OCI-LY7 (cell line): ENCODE measurements at places on chromosomes 1 and 21.

DNA sequence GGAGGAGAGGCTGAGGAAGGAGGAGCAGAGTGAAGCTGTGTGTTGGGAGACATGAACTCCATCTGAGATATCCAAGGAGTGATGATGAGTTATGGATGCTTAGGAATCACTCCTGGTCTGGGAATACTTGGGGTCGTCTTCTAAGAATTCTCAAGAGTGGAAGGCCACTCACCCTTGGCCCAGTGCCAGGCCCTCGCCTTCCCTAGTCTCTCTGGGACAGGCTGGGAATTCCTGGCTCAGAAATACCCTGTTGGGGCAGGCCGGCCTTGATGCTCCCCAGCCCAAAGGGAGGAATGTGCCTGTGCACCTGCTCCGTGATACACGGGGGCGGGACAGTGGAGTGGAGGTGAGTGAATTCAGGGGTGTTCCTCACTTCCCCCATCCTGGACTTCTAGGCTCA lies 12.6 kb upstream of the LMNA start:
- DNase-seq = no peak

DNA sequence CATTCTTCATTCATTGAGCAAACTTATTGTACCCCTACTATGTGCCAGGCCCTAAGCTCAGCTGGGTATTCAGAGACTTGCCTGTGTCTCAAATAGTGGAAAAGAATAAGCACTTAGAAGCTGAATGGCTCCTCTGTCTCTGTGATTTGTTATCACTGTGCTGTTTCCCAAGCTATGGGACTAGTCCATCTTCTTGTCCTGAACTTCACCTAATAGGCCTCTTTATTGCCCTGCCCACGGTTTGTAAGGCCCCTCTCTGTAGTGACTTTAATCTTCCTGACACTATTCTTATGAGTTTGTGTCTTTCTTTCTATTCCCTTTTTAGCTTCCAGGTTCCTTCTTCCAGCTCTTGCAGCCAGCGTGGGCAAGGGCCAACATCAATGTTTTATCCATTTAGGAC lies 85.4 kb upstream of the LPGAT1 start:
- DNase-seq = no peak

GRCh38 chr21:40902993-40903392 lies 56.0 kb upstream of the DSCAM start:
- no peak for DNase-seq

GRCh38 chr1:222927031-222927430 lies 112.2 kb downstream of the DISP1 start:
- no peak for DNase-seq

DNA sequence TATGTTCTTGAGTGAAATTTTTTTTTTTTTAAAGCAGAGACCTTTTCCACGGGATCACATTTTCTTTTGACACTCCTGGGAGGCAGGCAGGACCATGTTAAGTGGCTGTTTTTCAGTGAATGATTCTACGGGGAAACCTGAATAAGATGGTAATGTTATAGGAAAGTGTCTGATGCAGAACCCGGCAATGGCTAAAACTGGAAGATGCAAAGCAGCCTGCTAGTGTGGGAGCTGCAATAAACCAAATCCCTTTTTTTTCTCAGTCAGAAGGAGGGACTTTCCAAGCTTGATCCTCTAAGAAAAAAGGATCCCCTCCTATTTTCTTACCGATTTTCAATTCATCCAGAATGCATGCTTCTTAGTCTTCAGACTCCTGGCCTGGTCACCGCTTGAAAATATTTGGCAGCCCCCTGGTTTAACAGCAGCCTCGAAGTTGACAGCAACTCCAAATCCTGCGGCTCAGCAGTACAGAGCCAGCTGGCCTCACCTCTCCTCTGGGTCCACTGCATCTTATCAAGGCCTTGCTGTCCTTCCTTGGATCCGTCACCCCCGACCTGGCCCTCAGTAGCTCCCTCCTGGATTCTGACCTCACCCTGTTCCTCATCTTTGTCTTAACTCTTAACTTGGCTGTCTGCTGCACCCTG lies 5.6 kb downstream of the MX2 start:
- DNase-seq = peak; percentile 39

DNA sequence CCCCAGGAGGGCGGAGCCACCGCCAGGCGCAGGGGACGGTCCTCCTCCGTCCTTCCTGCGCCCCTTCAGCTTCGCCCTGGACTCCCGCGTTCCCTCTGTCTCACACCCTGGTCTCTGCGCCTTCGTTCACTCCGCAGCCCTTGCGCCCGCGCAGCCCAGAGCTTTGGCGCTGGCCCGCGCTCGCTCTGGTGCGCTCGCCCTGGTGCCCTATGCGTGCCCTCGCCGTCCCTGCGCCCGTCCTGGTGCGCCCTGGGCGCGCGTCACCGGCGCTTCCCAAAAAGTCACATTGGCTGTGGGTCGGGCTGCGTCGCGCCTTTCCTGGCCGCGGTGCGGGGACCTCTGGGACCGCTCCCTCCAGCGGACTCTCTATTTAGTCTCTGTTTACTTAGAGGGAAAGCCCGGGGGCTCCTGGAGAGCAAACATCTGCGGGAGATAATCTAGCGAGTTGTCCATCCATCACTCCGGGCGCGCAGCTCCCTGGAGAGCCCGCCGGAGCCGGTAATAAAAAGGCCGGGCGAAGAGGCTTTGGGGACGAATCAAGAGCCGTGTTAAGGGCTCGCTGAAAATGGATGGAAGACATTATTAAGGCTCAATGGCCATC lies 178.6 kb downstream of the PRDM16 start:
- DNase-seq = no peak

GRCh38 chr1:179591592-179592580 lies at the start of gene TDRD5:
Gene TDRD5 (plus strand): TSS chr1:179591832. CDS start chr1:179592616, 784 bp downstream.
- no peak for DNase-seq
